Hematopoietic multipotent progenitor cell (in vitro differentiated cells): ENCODE measurements at places on chromosomes 6 and 20. TPM values are rescaled to one million over a fixed set of nuclear protein-coding genes. Genes with fewer than 3 reads are reported as not detected.

GRCh38 chr20:53579266-53579580 lies 14.4 kb downstream of the ZNF217 start:
- no peak for DNase-seq

DNA sequence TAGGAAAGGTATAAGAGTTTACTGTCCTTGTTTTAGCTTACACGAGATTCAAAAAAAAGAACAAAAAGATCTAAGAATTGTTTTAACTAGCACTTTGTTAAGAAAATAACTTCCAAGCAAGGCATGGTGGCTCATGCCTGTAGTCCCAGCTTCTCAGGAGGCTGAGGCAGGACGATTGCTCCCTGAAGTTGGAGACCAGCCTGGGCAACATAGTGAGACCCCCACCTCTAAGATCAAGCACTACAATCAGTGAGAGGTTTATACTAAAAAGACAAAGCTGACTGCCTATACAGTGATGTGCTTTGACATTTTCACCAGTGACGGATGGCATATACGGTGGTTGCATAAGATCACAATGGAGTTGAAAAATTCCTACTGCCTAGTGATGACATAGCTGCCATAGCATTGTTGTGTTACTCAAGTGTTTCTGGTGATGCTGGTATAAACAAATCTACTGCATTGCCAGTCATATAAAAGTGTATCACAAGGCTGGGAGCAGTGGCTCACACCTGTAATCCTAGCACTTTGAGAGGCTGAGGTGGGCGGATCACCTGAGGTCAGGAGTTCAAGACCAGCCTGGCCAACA lies 68.6 kb downstream of the B4GALT5 start:
- no peak for DNase-seq

TBX18 gene
- total RNA-seq: under 0.01 TPM

DNA sequence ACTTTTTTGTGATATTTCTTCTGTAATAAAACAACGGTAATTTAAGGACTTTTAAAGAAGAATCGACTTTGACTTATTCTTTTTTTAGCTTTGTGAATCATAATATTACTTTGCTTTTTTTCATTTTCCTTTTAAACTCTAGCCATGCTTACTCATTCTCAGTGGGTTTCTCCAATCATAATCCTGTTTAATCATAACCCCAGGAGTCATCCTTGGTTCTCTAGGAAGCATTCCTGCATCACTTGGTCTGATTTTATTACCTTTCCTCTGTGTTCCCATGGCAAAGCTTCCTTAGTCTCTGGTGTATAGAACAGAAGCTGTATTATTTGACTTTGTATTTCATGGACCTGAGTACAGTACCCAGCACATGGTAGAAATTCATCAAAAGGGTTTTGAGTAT lies 223.5 kb downstream of the CDKAL1 start:
- no peak for DNase-seq

SLC22A7 gene
- not detected for total RNA-seq

DNA sequence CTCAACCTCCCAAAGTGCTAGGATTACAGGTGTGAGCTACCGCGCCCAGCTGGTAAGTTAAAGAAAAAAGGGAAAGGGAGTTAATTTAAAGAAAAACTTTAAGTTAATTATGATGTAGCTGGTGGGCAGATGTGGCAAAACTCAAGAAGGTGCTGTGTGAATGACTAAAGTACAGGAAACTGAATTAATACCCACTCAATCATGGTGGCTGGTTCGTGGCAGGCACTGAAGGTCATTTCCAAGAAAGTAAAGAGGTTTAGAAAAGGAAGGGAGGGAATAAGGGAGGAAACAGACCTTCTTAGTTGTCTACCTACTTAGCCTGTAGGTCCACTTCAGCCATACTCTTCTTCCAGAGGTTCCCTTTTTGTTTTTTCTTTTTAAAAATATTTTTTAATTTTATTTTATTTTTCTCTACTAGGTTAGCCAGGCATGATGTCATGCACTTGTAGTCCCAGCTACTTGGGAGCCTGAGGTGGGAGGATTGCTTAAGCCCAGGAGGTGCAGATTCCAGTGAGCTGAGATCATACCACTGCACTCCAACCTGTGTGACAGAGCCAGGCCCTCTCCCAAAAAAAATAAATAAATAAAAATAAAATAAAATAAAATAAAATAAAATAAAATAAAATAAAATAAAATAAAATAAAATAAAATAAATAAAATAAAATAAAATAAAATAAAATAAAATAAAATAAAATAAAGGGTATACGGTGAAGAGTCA lies 11.9 kb upstream of the TGM3 start:
- DNase-seq: no peak

PCNA gene
- total RNA-seq: 153 TPM

- no peak for DNase-seq
Measured at GRCh38 chr20:11966186-11966585, 48.5 kb downstream of the BTBD3 start.

GRCh38 chr6:72466971-72467566 lies 154.8 kb upstream of the KCNQ5 start:
- no peak for DNase-seq

ATXN1 gene
- total RNA-seq: 52.0 TPM

GSTA5 gene
- not detected for total RNA-seq

- no peak for DNase-seq
Measured at GRCh38 chr20:37477041-37477440, 44.0 kb upstream of the NNAT start.

DNA sequence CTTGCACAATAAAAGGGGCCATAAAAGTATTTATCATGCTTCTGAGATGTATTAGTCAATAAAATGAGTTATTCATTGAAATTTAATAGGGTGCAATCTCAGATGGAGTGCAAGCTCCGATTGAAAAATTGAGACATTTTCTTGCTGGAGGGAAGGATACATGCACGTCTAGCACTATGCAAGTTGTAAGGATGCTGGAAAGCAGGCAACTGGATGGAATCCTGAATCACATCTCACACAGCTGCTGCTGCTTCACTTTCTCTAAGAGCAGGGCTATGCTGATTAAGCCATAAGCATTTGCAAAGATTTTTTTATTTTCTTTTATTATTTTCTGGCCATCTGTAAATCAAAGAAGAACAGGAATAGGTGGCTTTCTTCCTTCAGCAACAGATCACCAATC lies 308.8 kb upstream of the EPHA7 start:
- no peak for DNase-seq

COL19A1 gene
- under 0.01 TPM for total RNA-seq

PAK5 gene
- not detected for total RNA-seq

DNA sequence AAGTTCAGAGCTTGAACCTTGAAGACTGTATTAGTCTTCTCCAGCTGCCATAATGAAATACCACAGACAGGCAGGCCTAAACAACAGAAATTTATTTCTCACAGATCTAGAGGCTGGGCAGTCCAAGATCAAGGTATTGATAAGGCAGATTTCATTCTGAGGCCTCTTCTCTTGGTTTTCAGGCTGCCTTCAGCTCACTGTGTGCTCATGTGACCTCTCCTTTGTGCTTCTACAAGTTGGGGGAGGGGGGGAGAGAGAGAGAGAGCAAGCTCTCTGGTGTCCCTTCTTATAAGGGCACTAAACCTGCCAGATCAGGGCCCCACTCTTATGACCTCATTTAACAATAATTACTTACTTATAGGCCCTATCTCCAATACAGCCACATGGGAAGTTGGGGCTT lies 102.6 kb upstream of the RSPO3 start:
- no peak for DNase-seq

DNA sequence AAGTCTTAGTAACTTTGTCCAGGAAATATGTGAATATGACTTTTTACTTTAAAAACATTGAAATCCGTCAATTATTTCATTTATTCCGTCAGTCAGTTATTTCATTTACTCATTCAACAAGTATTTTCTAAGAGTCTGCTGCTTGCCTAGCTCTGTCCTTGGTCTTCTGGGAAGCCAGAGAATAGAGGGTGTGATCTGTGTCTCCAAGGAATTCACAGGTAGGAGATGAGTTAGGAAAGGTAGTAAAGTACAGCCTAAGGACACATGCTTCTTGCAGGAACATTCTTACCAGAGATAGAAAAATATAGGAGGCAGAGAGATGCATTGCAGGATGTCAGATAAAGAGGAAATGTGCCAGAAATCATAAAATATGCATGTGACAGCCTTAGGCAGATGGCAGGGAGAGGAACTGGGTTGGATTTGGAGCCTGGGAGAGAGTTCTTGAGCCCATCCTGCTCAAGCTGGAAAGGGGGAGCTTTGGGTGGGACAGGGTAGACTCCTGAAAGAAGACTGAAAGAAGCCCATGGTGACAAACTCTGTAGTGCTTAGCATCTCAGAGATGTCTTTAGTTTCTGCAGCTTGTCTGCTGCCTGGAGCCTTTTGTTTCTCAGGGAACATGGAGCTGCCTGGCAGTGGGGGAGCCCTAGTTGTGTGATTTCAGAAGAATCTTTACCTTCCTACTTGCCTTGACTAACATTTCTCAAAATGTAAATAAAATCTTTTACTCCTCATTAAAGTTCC lies 3.5 kb downstream of the SH3BGRL2 start:
- no peak for DNase-seq

SLC22A3 gene
- under 0.01 TPM for total RNA-seq

GRCh38 chr6:143061597-143062385 lies 1.1 kb downstream of the AIG1 start:
- DNase-seq: no peak

DNA sequence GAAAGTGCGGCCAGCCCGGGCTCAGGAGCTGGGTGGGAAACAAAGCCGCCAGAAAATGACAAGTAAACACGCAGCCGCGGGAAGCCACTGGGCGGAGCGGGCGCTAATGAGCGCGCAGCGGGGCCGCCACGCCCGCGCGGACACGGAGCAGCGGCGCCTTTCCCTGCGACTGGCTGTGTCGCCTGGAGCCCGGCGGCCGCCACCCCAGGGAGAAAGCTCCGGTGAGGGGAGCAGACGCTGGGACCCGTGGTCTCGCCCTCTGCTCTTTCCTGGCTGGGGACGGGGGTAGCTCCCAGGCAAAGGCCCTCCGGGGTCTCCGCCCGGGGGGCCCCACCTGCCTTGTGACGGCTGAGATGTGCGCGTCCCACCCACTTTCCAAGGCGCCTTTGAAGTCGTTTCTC lies 54.9 kb downstream of the PRR18 start:
- no peak for DNase-seq

RRAGD gene
- total RNA-seq: 7.8 TPM

- DNase-seq: no peak
Measured at GRCh38 chr6:41722969-41723529, 12.4 kb downstream of the TFEB start.
